Stimulated activated CD8-positive, alpha-beta memory T cell treated with anti-CD3 and anti-CD28 coated beads, Interleukin-7, amount 100 ng/mL, for 1 hour (primary cell): ENCODE measurements at places on chromosomes 7 and 10.
A peak's percentile ranks its signal among the peaks of the same experiment; 100 is the strongest.

- no peak for DNase-seq
Observed at GRCh38 chr7:20447021-20447650, 116.4 kb downstream of the ITGB8 start.

GRCh38 chr7:25424855-25425254 lies 196.6 kb upstream of the NPVF start:
- DNase-seq = no peak

DNA sequence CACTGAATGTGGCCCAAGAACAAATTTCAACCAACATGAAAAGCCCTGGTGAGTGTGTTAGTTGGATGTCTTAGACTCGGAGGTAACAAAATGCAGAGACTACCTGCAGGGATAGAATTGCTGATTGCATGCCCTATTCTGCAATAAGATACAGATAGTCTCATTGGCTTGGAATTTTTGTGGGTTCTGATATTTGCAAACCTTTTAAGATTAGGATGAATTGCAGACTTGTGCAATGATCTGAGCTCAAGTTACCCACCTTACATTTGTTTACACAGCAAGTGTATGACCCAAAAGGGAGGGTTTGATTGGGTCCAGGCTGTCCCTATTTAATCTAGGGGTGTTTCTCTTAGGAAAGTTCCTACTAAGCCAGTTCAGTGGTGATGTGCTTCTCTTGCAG lies 45.4 kb downstream of the GPR37 start:
- DNase-seq = no peak

DNA sequence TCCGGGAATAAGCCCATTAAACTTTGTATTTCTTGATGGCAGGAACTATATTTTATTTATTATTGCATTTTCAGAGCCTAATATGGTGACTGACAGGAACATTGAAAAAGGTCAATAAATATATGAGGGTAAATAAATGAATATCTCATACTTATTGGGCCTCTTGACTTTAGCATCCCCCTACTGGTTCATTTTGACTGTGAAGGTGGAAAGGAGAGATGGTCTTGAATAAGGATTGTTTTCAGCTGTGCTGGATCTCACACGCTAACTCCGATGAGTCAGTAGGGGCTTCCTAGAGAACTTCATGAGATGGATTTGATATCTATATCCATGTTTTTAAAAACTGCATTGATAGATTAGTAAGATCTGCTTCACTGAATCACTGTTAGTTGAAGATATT lies 1026.0 kb downstream of the REEP3 start:
- no peak for DNase-seq

GRCh38 chr10:83425306-83425705 lies 714.0 kb upstream of the GHITM start:
- DNase-seq = no peak

DNA sequence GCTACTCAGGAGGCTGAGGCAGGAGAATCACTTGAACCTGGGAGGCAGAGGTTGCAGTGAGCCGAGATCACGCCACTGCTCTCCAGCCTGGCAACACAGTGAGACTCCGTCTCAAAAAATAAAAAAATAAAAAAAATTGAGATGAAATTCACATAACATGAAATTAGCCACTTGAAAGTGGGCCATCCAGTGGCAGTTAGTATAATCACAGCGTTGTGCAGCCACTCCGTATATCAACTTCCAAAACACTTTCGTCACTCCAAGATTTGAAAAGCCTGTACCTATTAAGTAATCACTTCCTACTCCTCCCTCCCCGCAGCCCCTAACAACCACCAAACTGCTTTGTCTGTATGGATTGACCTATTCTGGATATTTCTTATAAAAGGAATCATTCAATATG lies 20.7 kb upstream of the CACUL1 start:
- DNase-seq = no peak

GRCh38 chr10:6151087-6151977 lies 51.4 kb upstream of the PFKFB3 start:
- DNase-seq = peak; percentile 29

- DNase-seq = no peak
Observed at GRCh38 chr7:149690688-149691446, 82.5 kb downstream of the ZNF467 start.

GRCh38 chr10:101233443-101233842 lies 4.2 kb upstream of the LBX1 start:
- DNase-seq = no peak

DNA sequence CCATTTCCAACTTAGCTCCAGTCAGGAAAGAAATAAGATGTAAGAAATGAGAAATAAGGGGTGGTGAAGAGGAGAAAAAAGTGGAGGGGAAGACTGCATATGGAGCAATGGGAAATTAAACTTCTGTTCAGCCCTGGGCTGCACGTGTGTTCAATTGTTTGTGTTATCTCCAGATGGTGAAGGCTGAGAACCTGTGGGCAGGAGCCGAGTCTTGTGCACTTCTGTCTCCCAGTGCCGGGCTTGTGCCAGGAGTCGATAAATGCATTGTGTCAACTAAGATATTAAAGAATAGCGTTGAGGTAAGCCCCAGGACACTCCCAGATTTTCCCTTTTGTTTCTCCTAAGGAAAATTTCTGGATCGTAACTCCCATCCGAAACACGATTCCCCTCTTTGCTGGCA lies 98.2 kb downstream of the PRLHR start:
- no peak for DNase-seq

DNA sequence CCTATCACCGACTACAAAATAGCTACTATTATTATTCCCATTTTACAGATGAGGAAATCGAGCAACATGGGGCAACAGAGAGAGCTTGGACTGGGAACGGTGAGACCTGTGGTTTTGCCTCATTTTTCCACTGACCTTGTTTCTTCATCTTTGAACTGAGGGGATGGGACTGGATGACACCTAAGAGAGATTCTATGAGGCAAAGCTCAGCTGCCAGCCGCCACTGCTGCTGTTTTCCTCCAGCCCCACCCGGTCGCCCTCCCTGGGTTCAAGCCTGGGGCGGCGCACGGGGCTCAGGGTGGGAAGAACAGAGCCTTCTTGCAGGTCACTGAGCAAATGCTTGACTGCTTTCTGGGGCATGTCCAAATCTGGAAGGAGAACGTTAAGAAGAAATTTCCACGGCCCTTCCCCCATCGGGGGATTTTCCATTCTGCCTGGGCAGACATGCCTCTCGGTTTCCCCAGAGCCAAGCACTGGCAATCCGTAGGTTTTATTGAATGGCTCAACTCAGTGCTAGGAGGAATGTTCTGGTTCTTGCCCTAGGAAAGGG lies 12.3 kb downstream of the DDIT4 start:
- DNase-seq = no peak

DNA sequence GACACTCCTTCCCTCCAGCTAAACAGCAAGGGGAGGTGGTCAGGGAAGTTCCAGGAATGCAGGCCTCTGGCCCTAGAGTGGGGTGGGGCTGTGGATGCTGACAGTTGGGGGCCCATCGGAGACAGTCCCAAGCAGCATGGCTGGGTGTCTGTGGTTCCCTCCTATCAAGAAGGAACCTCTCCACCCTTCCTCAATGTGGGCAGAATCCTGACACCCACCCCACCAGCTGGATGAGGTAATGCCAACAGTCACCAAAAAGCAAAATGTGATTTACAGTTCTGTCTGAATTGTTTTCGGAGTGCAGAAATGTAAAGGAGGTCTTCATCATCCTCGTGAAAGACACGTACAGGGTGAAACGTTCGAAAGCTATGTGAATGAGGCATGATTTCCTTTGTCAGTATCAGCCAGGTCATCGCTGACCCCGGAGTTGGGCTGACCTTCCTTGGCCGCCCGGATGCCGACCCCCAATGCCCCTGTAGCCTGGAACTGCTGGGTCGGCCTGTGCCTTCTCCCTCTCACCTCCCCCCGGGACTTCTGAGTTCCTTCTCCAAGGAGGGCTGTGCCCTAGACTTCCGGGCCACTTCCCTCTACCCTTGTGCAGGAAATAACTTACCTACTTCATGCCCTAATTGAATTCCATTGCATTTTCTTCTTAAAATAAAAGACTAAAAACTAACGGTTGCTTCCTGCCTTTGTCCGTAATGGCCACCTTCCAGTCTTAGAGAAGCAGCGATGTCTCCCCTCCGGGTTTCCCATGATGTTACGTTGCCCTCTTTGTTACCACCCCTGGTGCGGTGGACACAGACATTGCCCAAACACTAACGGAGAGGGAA lies 24.5 kb downstream of the FOXK1 start:
- DNase-seq = no peak

- DNase-seq = no peak
Observed at GRCh38 chr7:131623154-131623553, 66.7 kb upstream of the PODXL start.

DNA sequence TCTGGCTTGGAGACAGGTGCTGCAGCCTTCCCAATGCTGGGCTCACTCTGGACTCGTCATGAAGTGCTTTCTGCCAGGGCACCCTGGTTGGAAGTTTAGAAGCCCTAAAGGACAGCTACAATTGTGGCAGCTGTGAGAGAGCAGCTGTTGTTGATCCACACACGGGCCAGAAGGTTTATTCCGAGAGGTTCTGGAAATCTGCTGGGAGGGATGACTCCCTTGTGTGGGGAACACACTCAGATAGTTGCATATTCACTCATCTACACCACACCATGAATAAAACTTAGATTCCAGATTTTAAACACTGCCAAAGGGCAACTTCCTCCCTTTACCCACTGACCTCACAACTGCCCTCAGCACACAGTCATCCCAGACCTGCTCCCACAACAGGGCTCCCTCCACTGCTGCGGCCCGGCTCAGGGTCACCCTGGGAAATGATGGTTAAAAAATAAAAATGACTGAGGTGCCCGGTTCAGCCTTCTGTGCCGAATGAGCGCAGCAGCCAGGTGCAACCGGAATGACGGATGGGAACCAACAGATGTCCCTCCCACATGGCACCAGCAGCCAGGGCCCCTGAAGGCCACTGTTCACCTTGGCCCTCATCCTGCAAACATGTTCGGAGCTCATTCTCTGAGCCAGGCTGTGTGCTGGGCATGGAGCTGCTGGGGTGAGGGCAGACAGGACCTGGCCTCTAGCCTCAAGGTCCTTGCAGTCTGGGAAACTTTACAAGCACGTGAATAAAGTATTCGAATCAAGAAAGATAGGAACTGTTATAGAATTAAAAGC lies 40.2 kb downstream of the ASB13 start:
- no peak for DNase-seq

DNA sequence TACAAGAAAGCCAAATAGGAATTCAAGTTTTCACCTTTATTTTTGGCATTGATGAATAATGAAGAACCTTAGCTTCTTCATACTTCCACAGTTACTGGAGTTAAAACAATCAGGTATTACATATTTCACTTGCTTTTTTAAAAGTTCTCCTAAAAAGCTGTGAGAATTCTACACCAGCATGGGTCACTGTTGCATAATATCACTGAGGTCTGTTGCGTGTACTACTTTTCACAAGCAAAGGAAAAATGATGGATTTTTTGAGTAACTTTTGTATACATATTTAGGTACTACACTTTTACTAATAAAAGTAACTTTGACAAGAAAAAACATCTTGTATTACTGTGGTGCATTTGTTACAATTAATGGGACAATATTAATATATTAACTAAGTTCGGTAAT lies 15.2 kb downstream of the FAM24B start:
- no peak for DNase-seq

GRCh38 chr7:115269486-115269885 lies 347.6 kb downstream of the MDFIC start:
- DNase-seq = no peak

GRCh38 chr7:3243256-3243655 lies 57.8 kb upstream of the SDK1 start:
- no peak for DNase-seq

GRCh38 chr7:15836041-15836440 lies 149.6 kb upstream of the MEOX2 start:
- no peak for DNase-seq

GRCh38 chr10:71243756-71244395 lies 31.5 kb downstream of the UNC5B start:
- no peak for DNase-seq

GRCh38 chr7:151611041-151611440 lies 91.3 kb upstream of the RHEB start:
- DNase-seq = no peak

DNA sequence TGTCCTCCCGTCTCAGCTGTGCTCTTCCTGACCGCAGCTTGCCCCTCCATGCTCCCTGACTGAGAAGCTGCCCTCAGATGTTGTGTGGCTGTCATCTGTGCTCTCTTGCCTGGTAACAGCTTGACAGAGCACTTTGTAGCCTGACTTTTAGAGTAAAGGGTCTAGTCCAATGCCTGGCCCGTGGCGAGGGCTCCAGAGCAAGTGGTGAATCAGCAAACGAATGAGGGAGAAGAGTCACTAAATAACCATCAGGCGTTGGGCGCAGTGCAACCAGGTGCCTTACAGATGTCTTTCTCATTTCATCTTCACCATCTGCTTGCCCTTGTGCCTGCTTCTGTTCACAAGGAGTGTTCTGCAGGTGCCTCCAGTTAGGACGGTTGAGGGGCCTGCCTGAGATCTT lies 45.6 kb downstream of the MKI67 start:
- DNase-seq = no peak

DNA sequence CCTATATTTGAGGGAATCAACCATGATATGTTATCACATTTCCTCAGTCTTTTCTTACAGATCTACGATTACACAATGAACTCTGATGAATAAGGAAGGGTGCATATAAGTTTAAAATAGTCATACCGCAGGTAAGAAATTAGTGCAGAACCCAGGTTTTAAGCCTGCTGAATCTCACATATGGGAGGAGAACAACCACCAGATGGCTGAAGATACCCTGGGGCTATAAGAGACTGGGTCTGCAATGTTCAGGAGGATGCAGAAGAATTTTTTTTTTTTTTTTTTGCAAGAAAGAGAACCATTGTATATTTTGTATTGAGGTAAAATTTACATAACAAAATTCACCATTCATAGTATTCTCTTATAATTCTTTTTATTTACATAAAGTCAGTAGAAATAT lies 372.3 kb upstream of the MYO3A start:
- DNase-seq = no peak

GRCh38 chr7:39338716-39339115 lies 227.5 kb upstream of the YAE1 start:
- no peak for DNase-seq

- DNase-seq = no peak
Observed at GRCh38 chr10:85152496-85152895, 824.1 kb downstream of the CCSER2 start.

- DNase-seq = no peak
Observed at GRCh38 chr10:86106616-86107015, 260.0 kb downstream of the GRID1 start.

DNA sequence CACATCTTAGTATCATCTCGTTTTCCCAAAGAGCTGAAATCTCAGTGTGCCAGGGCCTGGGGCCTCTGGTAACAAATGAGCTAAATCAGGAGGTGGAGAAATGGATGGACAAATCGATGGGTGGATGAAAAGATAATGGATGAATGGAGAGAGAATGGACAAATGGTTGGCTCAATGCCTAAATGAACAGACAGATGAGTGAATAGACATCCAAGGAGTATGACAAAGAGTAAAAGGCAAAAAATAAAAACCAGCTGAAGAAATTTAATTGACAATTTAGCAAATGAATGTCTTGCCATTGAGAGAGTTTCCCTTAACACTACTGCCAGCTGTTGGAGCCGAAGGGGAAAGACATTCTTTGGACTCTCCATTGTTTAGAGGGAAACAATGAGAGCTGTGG lies 8.0 kb downstream of the SYCE1 start:
- DNase-seq = no peak

GRCh38 chr7:123289200-123289599 lies 89.4 kb upstream of the SLC13A1 start:
- no peak for DNase-seq

GRCh38 chr10:60977161-60978122 lies 33.5 kb upstream of the RHOBTB1 start:
- DNase-seq = no peak

- no peak for DNase-seq
Observed at GRCh38 chr10:124436191-124436638, 13.6 kb downstream of the NKX1-2 start.

- no peak for DNase-seq
Observed at GRCh38 chr10:23230582-23230981, 38.5 kb downstream of the PTF1A start.
